ENCODE measurements at places on chromosomes 2 and 18.

- peak; percentile 72 for DNase-seq
Measured at GRCh38 chr2:237673130-237674001, 46.0 kb downstream of the LRRFIP1 start.

DNA sequence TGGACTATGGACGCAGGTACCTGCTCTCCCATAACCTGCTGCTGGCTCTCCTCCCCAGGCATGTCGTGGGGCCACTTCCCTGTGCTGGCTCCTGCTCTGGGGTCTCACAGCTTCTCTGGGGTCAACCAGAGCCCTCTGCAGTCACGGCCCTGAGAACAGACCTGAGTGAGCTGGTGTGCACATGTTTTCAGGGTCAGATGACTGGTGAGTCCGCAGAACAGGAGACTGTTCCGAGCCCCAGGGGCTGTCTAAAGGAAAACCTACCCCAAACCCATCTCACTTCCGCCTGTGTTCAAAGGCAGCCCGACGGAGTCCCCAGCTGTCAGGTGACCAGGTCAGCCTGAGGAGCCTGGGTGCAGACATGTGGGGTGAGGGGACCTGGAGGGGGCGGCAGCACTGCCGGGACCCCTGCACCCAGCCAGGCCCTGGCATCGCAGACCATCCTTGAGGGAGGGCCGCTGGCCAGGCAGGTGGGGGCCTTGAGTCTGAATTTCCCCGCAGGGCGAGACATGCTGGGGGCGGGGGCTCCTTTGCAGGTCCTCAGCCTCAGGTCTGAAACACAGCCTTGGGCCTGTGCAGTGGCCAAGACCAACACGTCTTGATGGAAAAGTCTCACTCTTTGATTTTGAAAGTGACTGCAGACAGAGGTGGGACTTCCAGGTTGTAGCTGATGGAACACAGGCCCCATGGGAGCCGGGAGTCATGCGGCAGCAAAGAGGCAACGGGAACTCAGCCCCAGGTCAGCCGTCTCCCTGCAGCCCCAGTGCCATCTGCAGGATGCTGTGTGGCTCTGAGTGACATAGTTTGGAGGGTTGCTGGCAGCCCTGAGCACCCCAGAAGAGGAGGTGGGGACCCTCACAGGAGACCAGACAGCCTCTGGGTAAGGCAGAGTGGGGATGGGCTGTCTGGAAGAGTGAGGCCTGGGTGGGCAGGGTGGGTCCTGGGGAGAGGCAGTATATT is 65.3 kb downstream of the TWIST2 start:
- no peak for DNase-seq

DNA sequence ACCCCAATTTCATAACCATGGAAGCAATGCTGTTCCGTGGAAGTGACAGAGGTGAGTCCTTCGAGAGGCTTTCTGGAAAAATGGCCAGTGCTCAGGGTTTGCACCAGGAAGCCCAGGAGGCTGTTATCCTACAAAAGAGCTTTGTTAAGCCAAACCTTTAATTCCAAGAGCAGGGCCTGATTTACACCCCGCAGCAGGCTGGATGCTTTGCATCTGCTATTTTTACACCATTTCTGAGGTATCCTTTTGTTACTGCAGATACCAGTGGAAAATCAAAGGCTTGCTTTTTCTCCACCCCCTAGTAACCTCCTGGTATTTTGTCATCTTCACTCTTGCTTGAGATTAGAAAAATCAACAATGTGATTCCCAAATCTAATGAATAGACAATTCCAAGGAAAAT is 380.6 kb downstream of the SOX11 start:
- DNase-seq: no peak

- DNase-seq: no peak
Measured at GRCh38 chr18:69887256-69887655, 60.4 kb downstream of the CD226 start.

DNA sequence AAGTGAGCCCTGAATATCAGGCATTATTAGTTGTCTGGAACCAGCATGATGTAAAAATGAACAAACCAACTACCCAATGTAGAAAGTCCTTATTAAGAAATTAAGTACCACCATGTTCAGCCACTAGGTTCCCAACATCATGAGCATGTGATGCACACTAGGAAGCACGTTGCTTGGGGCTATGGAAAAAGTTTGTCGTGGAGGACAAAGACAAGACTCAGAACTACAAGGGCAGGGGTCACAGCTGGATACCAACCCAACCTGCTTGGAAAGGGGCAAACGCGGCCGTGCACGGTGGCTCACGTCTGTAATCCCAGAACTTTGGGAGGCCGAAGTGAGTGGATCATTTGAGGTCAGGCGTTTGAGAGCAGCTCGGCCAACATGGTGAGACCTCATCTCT is 64.0 kb downstream of the ADNP2 start:
- no peak for DNase-seq

GRCh38 chr2:135876066-135876711 is at the start of gene MCM6:
MCM6 (minus strand) TSS chr2:135876443; CDS start chr2:135876365, 78 bp downstream.
- DNase-seq: peak; percentile 100

- no peak for DNase-seq
Measured at GRCh38 chr2:50722776-50723175, 309.2 kb downstream of the NRXN1 start.

- DNase-seq: no peak
Measured at GRCh38 chr2:9780368-9781130, 62.7 kb upstream of the TAF1B start.

All from SJCRH30 (cell line).